ENCODE measurements at places on chromosomes 2 and 18. TPM values are rescaled to one million over a fixed set of nuclear protein-coding genes. Genes with fewer than 3 reads are reported as not detected.

The SPOPL gene
- 15.9 TPM for total RNA-seq

The RALBP1 gene
- total RNA-seq, result 51.9 TPM

The TUBA3E gene
- not detected for total RNA-seq

The SERPINB11 gene
- total RNA-seq, result not detected

The DTNA gene
- total RNA-seq, result 13.3 TPM

The TMEM169 gene
- 34.8 TPM for total RNA-seq

The FBXO36 gene
- 3.5 TPM for total RNA-seq

The CCBE1 gene
- 0.33 TPM for total RNA-seq

- no peak for DNase-seq
These were observed 651 bp downstream of the KCNK3 start for GRCh38 chr2:26692897-26693849.

DNA sequence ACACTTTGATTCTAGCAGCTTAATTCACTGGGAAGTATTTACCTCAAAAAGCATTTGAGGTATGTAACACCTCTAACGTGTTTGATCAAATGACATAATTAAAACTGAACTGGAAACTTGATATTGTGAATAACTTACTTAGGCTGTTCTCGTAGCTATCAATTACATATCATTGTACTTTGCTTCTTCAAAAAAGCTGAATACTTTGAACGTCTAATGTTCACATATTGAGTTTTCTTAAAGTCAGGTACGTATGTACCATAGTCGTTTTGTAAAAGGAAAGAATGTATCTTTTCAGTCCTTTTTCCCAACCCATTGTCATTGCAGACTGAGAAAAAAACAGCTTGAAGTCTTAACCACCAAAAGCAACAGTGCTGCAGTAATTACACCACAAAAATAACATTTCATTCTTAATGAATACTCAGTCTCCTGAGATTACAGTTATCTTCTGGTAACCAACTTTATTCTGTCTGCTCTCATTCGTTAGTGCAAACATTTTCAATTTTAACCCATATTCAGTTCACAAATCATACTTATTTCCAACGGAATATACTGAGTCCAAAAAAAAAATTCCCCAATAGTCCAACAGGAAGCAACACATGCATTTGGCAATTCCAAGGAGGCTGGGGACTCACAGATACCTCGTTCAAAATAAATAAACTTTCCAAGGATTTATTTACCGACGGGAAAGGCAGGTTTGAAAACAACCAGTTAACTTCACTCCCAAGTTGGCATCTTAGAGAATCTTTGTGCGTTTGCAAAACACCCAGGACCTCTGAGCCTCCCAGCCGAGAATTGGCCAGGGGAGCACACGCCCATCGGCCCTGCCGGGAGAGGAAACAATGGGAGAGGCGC is 1.1 kb downstream of the CHN1 start:
- peak; percentile 38 for DNase-seq

DNA sequence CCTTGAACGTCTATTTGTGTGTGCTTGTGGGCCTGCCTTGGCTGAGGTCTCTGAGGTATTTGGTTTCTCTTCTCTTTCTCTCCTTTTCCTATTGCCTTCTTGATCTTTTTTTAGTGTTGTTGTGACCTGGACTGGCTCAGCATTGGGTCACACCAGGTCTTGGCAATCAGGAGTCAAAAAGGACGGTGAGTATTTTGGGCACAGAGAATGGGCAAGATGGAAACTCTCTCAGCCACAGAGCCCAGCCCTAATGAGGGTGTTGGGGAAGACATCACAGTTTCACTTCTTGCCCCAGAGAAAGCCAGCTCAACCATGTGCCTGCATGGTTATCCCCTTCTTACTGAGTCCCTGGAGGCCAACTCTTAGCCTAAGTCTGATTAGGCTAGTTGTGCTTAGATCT is 13.7 kb upstream of the INO80C start:
- DNase-seq, result no peak

DNA sequence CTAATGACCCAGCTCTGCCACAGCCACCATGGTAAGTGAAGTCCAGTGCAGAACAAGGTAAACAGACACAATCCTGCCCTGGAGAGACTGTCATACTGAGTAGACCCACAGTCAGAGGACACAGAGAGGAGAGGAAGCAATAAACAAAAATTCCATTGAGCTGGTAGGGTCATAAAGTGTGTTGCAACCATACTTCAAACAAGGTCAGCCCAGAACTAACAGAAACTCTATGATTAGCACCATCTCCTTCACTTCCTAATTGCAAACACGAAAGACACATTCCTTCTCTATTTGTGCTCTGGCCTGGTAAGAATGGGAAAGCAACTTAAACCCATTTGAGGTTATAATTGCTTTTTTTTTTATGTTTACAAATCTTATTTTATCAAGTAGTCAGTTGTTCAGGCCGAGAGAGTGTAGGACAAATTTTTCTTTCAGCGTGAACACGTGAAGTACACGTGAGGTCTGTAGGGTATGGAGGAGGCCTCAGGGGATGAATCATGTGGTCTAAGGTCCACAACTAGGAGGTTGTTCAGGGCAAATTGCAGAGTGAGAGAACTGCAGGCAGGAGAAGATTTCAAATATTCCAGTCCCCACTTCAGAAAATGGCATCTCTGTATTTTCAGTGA is 71.4 kb upstream of the GLS start:
- DNase-seq, result no peak

DNA sequence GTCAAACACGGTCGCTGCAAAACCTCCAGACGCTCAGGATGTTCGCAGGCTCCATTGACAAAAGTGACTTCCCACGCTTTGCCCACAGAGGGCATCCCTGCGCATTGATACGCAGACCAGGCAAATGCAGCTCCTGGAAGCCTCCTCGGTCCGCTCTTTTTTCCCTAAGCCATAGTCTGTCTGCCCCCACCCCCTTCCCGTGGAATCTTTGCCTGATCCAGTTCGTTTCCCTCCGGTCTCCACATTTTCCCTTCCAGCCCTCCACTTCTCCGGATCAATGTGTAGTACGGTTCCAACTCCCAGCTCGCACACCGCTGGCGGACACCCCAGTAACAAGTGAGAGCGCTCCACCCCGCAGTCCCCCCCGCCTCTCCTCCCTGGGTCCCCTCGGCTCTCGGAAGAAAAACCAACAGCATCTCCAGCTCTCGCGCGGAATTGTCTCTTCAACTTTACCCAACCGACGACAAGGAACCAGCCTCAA is at the start of gene DCC:
TSS of gene DCC (plus strand) at position 307 of the 481 bp plus-strand sequence. CDS start 591 bp downstream, outside the sequence.
- DNase-seq, result peak; percentile 67

GRCh38 chr2:234864506-234864905 is 87.3 kb upstream of the SH3BP4 start:
- DNase-seq, result no peak

DNA sequence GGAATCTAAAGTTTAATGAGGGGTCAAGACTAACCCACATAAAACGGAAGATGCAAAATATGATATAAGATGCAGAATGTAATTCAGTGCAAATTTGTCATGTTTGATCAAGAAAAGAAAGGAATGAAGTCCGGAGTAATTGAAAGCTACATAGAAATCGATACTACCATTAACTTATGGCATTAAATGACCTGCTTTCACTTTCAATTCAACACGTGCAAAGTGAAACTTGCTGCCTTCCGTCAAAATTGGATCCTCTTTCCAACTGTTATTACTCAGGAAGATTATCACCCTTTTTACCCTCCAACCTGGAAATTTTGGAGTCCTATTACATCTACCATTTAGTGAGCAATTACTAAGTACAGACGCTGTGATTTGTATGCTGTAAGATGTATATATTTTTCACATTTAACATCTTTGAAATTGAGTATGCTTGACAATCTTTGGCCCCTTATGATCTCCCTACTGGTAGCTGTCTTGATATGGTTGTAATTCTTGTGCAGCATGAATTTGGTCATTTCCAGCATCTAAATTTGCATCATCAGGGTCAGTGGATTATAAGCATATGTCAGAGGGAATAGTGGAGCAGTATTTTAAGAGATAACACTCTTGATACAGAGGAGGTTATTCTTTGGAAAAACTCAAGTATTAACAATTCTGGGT is 18.6 kb downstream of the UNC80 start:
- no peak for DNase-seq

DNA sequence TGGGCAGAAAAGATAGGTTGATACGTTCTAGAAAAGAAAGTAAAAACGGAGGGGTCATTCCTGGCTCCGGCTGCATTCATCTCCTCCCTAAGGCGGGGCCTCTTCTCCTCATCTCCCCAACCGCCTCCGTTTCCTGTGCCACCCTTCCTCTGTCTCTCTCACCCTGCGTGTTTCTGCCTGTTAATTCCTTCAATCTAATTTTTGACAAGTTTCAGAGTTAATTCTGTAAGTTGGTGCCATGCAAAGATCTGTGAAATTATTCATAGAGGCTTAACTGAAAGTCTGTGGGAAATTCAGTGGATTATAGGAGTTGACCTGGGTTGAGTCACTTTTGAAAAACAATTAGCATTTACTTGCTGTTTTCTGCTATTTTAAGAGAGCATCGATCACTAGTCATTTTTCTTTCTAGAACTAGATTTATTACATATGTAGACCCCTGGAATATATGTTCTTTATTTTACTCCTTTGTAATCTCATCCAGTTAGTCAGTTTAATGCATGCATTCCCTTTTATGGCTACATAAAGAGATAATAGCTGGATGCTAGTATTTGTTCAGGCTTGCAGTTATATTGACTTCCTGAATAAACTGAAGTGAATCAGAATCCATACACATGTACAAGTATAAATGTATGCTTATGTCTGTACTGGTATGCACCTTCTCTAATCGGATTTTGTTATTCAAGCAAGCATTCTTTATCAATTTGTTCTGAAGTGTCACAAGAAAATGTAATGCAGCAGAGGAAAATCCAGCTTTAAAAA is 91.1 kb downstream of the EML6 start:
- DNase-seq, result no peak

DNA sequence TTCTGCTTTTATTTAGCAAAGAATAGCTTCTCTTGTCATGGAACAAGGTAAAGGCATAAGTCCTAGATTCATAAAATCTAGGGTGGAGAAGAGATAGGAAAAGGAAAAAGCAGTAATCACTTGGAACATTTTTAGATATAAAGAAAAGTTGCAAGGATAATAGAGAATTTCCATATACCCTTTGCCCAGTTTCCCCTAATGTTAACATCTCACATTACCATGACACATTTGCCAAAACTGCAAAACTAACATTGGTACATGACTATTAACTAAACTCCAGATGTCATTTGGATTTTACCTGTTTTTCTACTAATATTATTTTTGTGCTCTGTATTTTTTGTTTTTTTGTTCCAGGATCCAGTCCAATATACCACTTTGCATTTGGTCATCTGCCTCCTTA is 265.1 kb downstream of the ETAA1 start:
- DNase-seq, result no peak

DNA sequence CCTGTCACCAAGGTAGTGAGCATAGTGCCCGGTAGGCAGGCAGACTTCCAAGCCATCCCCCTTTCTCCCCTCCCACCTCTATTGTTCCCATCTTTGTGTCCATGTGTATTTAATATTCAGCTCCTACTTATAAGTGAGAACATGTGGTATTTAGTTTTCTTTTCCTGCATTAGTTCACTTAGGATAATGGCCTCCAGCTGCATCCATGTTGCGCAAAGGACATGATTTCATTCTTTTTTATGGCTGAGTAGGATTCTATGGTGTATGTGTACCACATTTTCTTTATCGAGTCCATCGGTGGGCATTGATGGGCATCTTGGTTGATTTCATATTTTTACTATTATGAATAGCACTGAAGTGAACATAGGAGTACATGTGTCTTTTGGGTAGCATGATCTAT is 35.3 kb downstream of the MMADHC start:
- DNase-seq, result no peak

DNA sequence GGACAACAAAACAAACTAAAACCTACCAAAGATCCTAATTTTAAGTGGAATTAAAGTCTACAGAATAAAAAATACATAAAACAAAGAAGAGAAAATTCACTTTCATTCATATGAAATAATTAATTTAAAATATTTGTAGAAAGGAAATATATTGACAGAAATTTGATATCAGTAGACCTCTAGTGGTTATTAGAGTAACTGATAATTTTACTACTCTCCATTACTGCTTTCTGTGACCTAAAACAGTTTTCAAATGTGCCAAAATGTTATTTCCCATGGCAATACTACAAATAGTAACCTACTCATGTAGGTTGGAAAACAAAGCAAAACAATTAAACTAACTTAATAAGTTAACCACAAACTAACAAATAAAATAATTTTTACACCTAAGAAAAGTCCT is 147.1 kb downstream of the NOL4 start:
- no peak for DNase-seq

DNA sequence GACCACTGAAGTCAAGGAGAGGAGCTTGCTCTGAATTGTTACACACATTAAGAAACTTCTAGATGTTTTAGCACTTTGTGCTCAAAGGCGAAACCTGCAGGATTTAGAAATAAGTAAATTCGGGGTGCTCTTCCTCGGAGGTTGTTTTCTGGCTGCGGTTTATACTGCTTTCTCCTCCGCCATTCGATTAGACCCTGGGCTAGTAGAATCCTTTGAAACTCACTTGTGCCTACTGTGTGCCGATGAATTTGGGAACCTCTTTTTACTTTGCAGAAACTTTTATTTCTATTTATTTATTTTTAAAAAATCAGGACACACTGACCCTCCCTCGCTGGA is 3.5 kb downstream of the MEIS1 start:
- no peak for DNase-seq

- DNase-seq, result no peak
These were observed 189.9 kb downstream of the UBE2E3 start for GRCh38 chr2:181170256-181170655.

DNA sequence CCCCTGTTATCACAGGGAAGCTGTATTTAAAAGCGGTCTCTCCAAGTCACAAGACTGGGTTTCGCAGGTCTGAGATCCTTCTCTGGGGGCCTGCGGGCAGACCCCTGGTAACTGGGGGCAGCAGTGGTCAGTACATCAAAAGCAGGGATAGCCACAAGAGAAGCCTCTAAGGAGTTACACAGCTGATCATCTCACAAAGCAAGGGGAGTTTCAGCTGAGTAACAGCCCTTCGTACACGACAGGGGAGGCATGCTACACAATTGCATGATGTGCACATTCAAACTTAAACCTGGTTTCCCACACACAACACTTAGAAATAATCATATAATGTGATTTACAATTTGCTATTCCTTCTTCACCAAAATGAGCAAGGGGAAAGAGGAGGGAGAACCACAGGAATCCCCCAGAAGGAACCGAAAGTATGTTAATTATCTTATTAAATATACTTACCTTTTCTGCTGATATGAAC is 87.5 kb downstream of the TMEM131 start:
- DNase-seq, result no peak

DNA sequence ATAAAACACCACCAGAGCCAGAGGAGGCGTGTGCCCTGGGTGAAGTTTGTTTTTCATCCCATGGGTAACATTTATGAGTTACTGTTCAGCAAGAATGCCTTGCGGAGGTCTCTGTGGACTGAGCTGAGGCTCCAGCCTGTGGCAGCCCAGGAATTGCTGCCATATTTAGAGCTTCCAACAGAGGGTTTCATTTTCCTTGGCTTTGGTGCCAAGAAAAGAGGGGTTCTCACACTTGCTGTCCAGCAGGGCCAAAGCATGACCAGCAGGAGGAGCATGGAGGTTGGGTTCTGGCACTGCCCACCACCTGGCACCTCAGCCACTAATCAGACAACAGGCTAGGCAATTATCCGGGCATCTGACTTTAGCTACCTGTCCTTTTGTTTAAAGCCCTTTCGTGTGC is 36.7 kb downstream of the EPAS1 start:
- no peak for DNase-seq

Data from neural crest cell (in vitro differentiated cells).